CD4-positive, alpha-beta T cell (primary cell): ENCODE measurements at places on chromosomes 4 and X. TPM values are rescaled to one million over a fixed set of nuclear protein-coding genes. Genes with fewer than 3 reads are reported as not detected.

The CXCL3 gene
- total RNA-seq = 0.61 TPM

The HELT gene
- total RNA-seq = not detected

The TCEANC gene
- total RNA-seq = 6.5 TPM

The XPNPEP2 gene
- total RNA-seq = 0.16 TPM

The CHIC1 gene
- 7.2 TPM for total RNA-seq

The ARX gene
- not detected for total RNA-seq

The EVC gene
- 0.70 TPM for total RNA-seq

The ARAP2 gene
- 54.3 TPM for total RNA-seq

The SPANXN4 gene
- not detected for total RNA-seq

The PCDH10 gene
- not detected for total RNA-seq

The SMR3B gene
- total RNA-seq = not detected

The SHROOM4 gene
- not detected for total RNA-seq

The FATE1 gene
- not detected for total RNA-seq

The KIAA1210 gene
- total RNA-seq = not detected

The FAM50A gene
- total RNA-seq = 42.3 TPM

The BST1 gene
- 1.2 TPM for total RNA-seq

The PROM1 gene
- not detected for total RNA-seq

The ARHGEF38 gene
- total RNA-seq = not detected
